Ovary (tissue), 10 donors: ENCODE measurements at places on chromosomes 2 and 18. TPM values are rescaled to one million over a fixed set of nuclear protein-coding genes. Genes with fewer than 3 reads are reported as not detected.
A peak's percentile ranks its signal among the peaks of the same experiment; 100 is the strongest.

GRCh38 chr2:120543899-120544298, 191.8 kb upstream of the GLI2 start:
- no peak overlapping the region for H3K27ac ChIP-seq
- H3K36me3 ChIP-seq: no peaks in the 10 kb centered on the region
- H3K4me3 ChIP-seq: no peak overlapping the region
- no peaks in the 10 kb centered on the region for H3K27me3 ChIP-seq
- H3K4me1 ChIP-seq: peaks cover 5% of the 10 kb centered on the region

Gene LHCGR
- 91.2 TPM for polyA plus RNA-seq

- no peak for DNase-seq
- no peak overlapping the region for H3K4me3 ChIP-seq
- no peaks in the 10 kb centered on the region for H3K4me1 ChIP-seq
- H3K27me3 ChIP-seq: no peaks in the 10 kb centered on the region
Observed at GRCh38 chr2:3125761-3126130, 251.9 kb downstream of the EIPR1 start.

GRCh38 chr2:17133052-17133671, 385.1 kb downstream of the RAD51AP2 start:
- no peaks in the 10 kb centered on the region for H3K36me3 ChIP-seq
- H3K27me3 ChIP-seq: no peaks in the 10 kb centered on the region
- no peak overlapping the region for H3K4me3 ChIP-seq
- no peaks in the 10 kb centered on the region for H3K4me1 ChIP-seq
- no peak overlapping the region for H3K27ac ChIP-seq

DNA sequence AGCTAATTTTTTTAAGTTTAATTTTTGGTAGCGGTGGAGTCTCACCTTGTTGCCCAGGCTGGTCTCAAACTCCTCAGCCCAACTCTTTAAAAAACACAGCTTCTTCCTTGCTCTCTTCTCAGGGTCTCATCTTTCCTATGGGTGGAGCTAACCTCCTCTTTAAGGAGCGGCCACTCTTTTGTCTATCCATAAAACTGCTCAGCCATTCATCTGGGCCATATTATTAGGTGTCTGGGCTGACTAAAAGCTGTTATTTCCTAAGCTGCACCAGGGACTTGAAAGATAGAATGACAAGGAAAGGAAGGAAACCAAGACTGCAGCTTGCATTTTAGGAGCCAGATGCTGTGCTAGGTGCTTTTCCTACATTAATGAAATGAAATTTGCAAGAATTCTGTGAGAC, 35.8 kb upstream of the THOC1 start:
- H3K36me3 ChIP-seq: no peaks in the 10 kb centered on the region
- no peak overlapping the region for H3K27ac ChIP-seq
- no peaks in the 10 kb centered on the region for H3K4me1 ChIP-seq
- no peak for DNase-seq
- no peaks in the 10 kb centered on the region for H3K27me3 ChIP-seq

DNA sequence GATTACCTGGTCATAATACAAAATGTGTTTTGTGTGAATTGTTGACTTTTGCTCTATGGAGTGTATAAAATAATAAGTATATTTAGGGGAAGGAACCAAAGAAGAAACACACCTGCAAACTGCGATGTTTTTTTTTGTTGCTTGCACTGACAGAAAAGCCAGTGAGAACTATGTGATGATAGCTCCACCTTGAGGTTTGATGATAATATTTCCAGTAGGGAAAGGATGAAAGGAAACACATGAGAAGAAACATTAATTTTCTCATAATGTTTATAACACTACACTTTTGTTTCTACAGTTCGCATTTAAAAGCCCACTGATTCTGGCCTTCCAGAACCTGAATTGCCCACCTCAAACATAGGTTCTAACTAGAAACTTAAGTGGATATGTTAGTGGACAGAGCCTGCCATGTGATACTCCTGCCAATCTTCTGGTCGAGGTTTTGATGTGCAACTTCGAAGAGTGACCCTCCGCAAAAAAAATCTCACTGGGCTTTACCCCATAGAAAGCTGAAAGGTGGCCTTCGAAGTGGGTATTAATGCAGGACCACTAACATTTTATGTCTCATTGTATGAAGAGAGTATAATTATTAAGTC, 476.4 kb upstream of the SPHKAP start:
- H3K4me3 ChIP-seq: no peak overlapping the region
- H3K27ac ChIP-seq: no peak overlapping the region
- peaks cover 2% of the 10 kb centered on the region for H3K4me1 ChIP-seq
- H3K27me3 ChIP-seq: no peaks in the 10 kb centered on the region
- H3K36me3 ChIP-seq: no peaks in the 10 kb centered on the region

GRCh38 chr18:9708057-9708433, at the start of gene RAB31:
TSS of gene RAB31 (plus strand) at chr18:9708301. CDS start at chr18:9708406, 105 bp downstream.
- H3K27me3 ChIP-seq: no peaks in the 10 kb centered on the region
- no peaks in the 10 kb centered on the region for H3K36me3 ChIP-seq
- peak within 1 kb of the TSS; percentile 90 for H3K4me3 ChIP-seq
- peaks cover 10% of the 10 kb centered on the region for H3K4me1 ChIP-seq
- peak within 1 kb of the TSS; percentile 96 for H3K27ac ChIP-seq
- DNase-seq: peak; percentile 86

DNA sequence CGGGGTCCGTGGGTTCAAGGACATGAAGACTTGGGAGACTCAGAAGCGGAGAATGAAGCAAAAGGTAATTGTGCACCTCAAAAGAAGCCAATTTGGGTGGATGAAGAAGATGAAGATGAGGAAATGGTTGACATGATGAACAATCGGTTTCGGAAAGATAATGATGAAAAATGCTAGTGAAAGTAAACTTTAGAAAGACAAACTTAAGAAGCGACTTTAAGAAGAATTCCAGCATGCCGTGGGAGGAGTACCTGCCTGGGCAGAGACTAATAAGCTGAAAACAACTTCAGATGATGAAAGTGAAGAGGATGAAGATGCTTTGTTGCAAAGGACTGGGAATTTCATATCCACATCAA, 43.5 kb downstream of the PSTPIP2 start:
- H3K4me3 ChIP-seq: peak overlapping the region; percentile 39
- DNase-seq: no peak
- no peaks in the 10 kb centered on the region for H3K27me3 ChIP-seq
- H3K36me3 ChIP-seq: no peaks in the 10 kb centered on the region

GRCh38 chr2:185567940-185568339, 170.7 kb upstream of the FSIP2 start:
- no peaks in the 10 kb centered on the region for H3K4me1 ChIP-seq
- no peak for DNase-seq
- no peaks in the 10 kb centered on the region for H3K36me3 ChIP-seq
- H3K27ac ChIP-seq: no peak overlapping the region
- no peaks in the 10 kb centered on the region for H3K27me3 ChIP-seq

DNA sequence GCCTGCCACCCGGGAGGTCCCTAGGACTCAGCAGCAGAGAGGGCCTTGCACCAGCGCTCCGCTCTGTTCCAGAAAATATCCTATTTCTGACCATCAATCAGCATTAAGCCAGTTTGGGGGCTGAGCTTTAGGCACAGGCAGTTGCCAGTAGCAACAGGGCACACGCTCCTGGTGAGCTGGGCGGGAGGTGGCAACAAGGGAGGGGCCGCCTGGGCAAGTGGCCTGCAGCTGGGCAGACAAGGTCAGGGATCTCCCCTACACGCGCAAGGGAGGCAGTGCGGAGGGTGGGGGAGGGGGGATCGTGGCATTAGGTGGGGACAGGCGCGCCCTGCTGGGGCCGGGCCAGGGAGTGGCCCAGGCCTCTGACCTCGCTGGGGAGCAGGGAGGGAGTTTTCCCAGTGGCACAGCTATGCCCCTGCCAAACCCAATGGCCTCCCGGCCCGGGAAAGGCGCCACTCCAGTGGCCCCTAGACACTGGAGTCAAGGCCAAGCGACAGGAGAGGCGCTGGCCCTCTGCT, 302.8 kb downstream of the NCKAP5 start:
- H3K27me3 ChIP-seq: no peaks in the 10 kb centered on the region
- H3K36me3 ChIP-seq: no peaks in the 10 kb centered on the region
- H3K27ac ChIP-seq: no peak overlapping the region
- peaks cover 3% of the 10 kb centered on the region for H3K4me1 ChIP-seq

GRCh38 chr2:60140185-60140584, 413.3 kb downstream of the BCL11A start:
- no peak overlapping the region for H3K4me3 ChIP-seq
- no peaks in the 10 kb centered on the region for H3K36me3 ChIP-seq
- no peaks in the 10 kb centered on the region for H3K27me3 ChIP-seq
- DNase-seq: no peak
- no peaks in the 10 kb centered on the region for H3K4me1 ChIP-seq

- H3K4me1 ChIP-seq: no peaks in the 10 kb centered on the region
- no peaks in the 10 kb centered on the region for H3K36me3 ChIP-seq
- H3K4me3 ChIP-seq: no peak overlapping the region
- no peak overlapping the region for H3K27ac ChIP-seq
- no peaks in the 10 kb centered on the region for H3K27me3 ChIP-seq
Observed at GRCh38 chr2:35447215-35447614, 908.4 kb upstream of the CRIM1 start.

DNA sequence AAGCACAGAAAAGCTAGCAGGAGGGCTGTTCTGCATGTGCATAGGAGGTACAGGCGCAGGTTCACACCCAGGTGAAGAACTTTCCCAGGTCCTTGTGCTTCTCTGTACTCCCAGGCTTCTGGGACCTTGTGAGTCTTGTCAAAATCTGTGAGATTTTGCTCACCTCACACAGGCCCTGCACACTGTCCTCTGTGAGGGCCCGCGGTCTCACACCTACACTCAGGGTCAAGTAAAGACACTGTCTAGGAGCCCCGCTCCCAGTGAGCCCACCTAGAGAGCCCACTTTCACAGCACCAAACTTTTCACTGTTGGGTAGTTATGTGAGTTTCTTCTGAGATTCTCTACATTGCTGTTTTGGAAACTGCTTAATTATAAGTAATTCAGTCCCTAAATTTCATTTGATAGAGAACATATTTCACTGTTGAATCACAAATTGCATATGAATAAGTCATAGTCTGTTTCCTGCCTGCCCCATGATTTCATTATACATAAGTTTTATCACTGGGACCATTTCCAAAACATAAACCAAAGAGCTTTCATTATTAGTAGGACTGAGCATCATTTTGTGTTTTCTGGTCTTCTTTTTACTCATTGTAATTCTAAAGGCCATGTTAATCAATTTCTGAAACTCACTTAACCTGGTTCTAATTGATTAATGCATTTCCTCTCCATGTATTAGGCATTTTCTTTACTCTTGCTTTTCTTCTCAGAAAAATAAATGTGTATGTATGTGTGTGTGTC, 234.2 kb upstream of the SPOPL start:
- H3K4me1 ChIP-seq: peaks cover 5% of the 10 kb centered on the region
- H3K27ac ChIP-seq: no peak overlapping the region

GRCh38 chr2:74881176-74881575, 47.2 kb downstream of the HK2 start:
- no peak overlapping the region for H3K27ac ChIP-seq
- DNase-seq: no peak
- H3K36me3 ChIP-seq: no peaks in the 10 kb centered on the region
- H3K27me3 ChIP-seq: no peaks in the 10 kb centered on the region

GRCh38 chr2:221371347-221371746, 200.8 kb downstream of the EPHA4 start:
- H3K27me3 ChIP-seq: no peaks in the 10 kb centered on the region
- no peak for DNase-seq
- no peak overlapping the region for H3K4me3 ChIP-seq
- no peak overlapping the region for H3K27ac ChIP-seq
- H3K36me3 ChIP-seq: no peaks in the 10 kb centered on the region

DNA sequence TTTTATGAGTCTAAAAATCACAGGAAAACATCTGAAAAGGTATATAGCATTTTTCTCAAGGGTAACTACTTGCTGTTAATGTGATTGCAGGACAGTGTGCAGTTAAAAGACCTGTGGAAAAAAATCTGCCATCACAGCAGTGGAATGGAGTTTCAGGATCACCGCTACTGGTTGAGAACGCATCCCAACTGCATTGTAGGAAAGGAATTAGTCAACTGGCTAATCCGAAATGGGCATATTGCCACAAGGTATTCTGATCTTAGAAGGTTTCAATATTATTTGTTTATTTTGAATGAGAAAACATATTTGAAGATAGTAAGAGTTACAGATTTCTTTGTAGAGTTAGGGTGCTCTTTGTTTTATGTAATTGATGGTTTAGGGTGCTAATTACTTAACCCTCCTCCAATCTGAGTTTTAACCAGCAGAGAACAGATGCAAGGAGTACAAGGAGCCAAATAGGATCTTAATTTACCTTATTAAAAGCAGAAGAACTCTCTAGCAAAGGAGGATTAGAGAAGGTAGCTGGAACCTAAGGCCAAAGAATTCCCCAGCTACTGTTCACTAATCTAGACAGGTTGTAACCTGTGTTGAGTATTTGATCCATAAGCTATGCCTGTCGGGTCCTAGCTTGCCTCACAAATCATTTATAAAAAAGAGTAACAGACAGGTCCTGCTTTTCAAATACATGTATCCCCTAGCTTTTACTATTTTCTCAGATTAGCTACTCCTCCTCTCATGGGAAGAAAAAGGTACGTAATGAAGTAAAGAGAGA, 35.0 kb downstream of the PIKFYVE start:
- no peak for DNase-seq
- no peaks in the 10 kb centered on the region for H3K36me3 ChIP-seq
- H3K27me3 ChIP-seq: no peaks in the 10 kb centered on the region
- no peaks in the 10 kb centered on the region for H3K4me1 ChIP-seq
- H3K4me3 ChIP-seq: no peak overlapping the region

DNA sequence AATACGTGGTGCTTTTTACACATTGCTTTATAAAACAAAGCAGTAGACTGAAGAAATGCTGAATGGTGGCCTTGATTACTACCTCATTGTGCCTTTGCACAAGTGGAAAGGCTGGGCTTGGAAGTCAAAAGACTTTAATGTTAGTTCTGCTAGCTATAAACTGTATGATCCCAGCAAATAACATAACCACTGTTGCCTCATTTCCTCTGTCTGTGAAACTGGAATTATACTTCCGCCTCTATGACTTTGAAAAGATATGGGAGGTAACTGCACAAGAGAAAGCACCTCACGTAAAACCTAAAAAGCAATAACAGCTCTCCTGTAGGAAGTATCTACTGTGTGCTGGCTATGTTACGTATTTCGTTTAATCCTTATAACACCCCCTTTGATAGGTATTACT, 43.4 kb upstream of the DSC1 start:
- no peaks in the 10 kb centered on the region for H3K4me1 ChIP-seq
- H3K4me3 ChIP-seq: no peak overlapping the region
- H3K36me3 ChIP-seq: no peaks in the 10 kb centered on the region
- H3K27ac ChIP-seq: no peak overlapping the region
- H3K27me3 ChIP-seq: no peaks in the 10 kb centered on the region

GRCh38 chr18:52343138-52343537, 3.1 kb downstream of the DCC start:
- peaks cover 2% of the 10 kb centered on the region for H3K4me1 ChIP-seq
- no peaks in the 10 kb centered on the region for H3K27me3 ChIP-seq
- H3K36me3 ChIP-seq: no peaks in the 10 kb centered on the region
- no peak overlapping the region for H3K4me3 ChIP-seq
